ENCODE measurements at places on chromosomes 3 and 15. TPM values are rescaled to one million over a fixed set of nuclear protein-coding genes. Genes with fewer than 3 reads are reported as not detected.

DNA sequence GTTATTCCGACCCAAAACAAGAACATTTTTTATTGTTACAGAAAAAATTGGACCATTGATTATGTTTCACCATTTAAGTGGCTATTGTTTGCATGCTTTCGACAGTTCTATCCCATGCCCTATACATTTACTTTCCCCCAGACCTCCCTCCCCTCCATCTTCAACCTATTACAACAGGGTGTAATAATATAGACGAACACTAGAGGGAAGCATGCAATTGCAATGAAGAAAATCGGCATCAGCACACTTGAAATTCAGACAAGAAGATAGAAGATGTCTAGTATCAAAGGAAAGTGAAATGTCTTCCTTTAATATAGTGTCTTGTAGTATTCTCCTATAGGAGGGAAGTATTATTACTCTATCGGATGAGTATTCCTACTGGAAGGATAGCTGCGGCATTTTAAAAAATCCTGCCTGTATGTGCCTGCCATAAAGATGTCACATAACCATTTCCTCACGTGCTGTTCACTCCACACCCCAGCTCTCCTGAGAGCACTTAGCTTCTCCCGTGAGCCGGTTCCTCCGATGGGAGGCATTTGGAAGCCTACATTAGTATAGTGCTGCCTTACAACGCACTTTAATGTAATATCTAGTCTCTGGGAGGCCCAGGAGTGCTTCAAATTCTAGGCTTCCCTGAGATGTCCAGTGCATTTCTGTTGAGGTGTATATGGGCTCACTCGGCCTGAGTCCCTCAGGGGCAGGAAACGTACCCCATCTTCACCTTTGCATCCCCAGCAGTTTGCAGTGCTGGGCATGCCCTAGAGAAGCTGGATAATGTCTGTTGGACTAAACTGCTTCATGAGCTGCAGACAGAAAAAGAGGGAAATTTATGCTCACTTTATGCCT, 17.8 kb upstream of the ERICH6 start:
- DNase-seq, result no peak
- peaks cover 14% of the 10 kb centered on the region for H3K4me1 ChIP-seq
- peaks cover 5% of the 10 kb centered on the region for H3K27me3 ChIP-seq

GRCh38 chr15:82103468-82103867, 57.6 kb upstream of the MEX3B start:
- no peak overlapping the region for H3K27ac ChIP-seq
- peaks cover 6% of the 10 kb centered on the region for H3K27me3 ChIP-seq
- peaks cover 9% of the 10 kb centered on the region for H3K4me1 ChIP-seq
- no peaks in the 10 kb centered on the region for H3K36me3 ChIP-seq

GRCh38 chr15:29308299-29308698, 38.7 kb upstream of the NSMCE3 start:
- H3K4me3 ChIP-seq, result no peak overlapping the region
- H3K36me3 ChIP-seq, result no peaks in the 10 kb centered on the region
- no peak for DNase-seq
- H3K4me1 ChIP-seq, result peaks cover 16% of the 10 kb centered on the region
- peaks cover 4% of the 10 kb centered on the region for H3K27me3 ChIP-seq

GRCh38 chr3:1135194-1135593, 42.4 kb downstream of the CNTN6 start:
- H3K36me3 ChIP-seq, result no peaks in the 10 kb centered on the region
- no peak overlapping the region for H3K4me3 ChIP-seq

DNA sequence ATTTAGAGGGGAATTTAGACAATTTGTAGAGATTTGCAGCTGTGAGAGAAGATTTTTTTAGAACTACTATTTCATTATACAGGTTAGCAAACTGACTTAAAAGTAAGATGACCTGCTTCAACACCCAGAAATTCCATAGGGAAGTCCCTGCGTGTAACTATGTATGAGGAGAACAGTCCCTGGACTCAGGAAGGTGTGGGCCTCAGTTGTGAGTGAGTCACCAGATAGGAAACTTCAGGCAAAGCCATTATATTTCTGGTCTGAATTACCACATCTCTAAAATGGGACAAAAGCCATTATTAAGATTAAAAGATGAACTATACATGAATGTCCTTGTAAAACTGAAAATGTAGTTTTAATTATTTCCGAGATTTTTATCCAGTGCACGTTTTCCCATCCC, 488.3 kb upstream of the GOLIM4 start:
- no peak overlapping the region for H3K27ac ChIP-seq
- peaks cover 9% of the 10 kb centered on the region for H3K4me1 ChIP-seq

- peaks cover 4% of the 10 kb centered on the region for H3K4me1 ChIP-seq
- H3K36me3 ChIP-seq, result peaks cover 8% of the 10 kb centered on the region
- no peaks in the 10 kb centered on the region for H3K27me3 ChIP-seq
- H3K4me3 ChIP-seq, result no peak overlapping the region
- H3K27ac ChIP-seq, result no peak overlapping the region
- no peak for DNase-seq
Measured at GRCh38 chr3:43170553-43170952, 64.7 kb upstream of the POMGNT2 start.

DNA sequence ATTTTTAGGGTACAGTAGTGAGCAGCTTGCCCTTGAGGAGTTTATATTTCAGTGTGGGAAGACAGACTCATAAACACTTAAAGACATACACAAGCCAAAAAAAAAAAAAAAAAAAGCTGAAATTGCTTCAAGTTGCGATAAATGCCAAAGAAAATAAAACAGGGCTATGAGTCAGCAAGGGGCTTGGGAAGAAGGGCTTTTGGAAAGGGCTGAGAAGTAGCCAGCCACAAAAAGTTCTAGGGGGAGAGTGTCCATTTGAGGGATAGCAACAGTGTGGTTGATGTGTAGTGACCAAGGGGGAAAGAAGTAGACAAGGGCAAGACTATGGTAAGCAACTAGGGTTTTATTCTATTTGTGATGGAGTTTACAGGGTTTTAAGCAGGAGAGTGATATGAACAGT, 185.5 kb downstream of the ADAMTS9 start:
- peaks cover 3% of the 10 kb centered on the region for H3K27me3 ChIP-seq
- no peak overlapping the region for H3K4me3 ChIP-seq
- H3K4me1 ChIP-seq, result peaks cover 24% of the 10 kb centered on the region
- H3K36me3 ChIP-seq, result no peaks in the 10 kb centered on the region
- DNase-seq, result no peak
- no peak overlapping the region for H3K27ac ChIP-seq

GRCh38 chr3:64884536-64884935, 196.7 kb upstream of the ADAMTS9 start:
- H3K27ac ChIP-seq, result no peak overlapping the region
- H3K4me3 ChIP-seq, result no peak overlapping the region
- peaks cover 10% of the 10 kb centered on the region for H3K4me1 ChIP-seq

DNA sequence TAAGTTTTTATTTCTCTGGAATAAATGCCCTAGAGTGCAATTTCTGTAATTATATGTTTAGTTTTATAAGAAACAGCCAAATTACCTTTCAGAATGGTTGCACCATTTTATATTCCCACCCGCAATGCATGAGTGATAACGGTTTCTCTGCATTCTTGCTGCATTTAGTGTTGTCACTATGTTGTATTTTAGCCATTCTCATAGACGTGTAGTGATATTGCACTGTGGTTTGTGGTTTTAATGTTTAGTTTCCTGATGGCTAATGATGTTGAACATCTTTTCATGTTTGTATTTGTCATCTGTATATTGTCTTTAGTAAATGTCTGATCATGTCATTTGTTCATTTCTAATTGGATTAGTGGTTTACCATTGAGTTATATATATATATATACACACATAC, 73.0 kb upstream of the GOLIM4 start:
- no peaks in the 10 kb centered on the region for H3K27me3 ChIP-seq
- no peak overlapping the region for H3K4me3 ChIP-seq
- no peak overlapping the region for H3K27ac ChIP-seq
- no peaks in the 10 kb centered on the region for H3K36me3 ChIP-seq
- peaks cover 2% of the 10 kb centered on the region for H3K4me1 ChIP-seq
- no peak for DNase-seq

DNA sequence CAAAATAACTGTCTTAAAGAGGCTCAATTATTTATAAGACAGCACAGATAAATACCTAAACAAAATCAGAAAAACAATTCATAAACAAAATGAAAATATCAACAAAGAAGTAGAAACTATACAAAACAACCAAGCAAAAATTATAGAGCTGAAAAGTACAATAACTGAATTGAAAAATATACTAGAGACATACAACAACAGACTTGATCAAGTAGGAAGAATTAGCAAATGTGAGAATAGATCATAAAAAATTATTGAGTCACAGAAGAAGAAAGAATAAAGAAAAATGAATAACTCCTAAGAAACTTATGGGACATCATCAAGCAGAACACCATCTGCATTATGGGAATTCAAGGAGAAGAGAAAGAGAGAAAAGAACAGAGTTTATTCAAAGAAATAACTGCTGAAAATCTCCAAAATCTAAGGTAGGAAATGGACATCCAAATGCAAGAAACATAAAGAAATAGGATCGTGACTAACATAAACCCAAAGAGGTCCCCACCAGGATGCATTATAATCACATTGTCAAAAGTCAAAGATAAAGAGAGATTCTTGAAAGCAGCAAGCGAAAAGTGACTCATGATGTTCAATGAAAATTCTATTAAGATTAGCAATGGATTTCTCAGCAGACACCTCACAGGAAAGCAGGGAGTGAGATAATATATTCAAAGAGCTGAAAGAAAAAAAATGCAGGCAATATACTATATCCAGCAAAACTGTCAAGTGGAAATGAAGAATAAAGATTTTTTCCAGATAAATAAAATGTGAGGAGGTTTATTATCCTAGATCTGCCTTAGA, 85.9 kb downstream of the DCLK3 start:
- no peaks in the 10 kb centered on the region for H3K4me1 ChIP-seq
- peaks cover 3% of the 10 kb centered on the region for H3K27me3 ChIP-seq
- H3K27ac ChIP-seq, result no peak overlapping the region
- no peak for DNase-seq
- H3K4me3 ChIP-seq, result no peak overlapping the region

DNA sequence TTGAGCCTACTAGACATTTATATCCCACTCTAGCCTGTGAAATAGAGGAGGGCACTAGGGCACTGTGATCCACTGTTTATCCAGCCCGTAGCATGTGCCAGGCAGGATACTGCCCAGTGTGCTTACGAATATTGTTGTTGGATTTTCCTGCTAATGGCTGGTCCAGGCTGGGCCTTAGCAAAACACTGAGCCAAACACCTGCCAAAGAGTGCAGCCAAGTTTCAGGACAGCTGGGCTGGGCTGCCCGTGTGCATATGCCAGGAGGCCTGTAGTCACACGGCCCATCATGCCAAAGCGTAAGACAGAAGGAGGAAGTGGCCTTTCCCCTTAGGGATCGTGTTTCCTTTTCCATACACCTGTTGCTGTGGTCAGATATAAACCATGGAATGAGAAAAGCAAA, 54.5 kb upstream of the ABHD10 start:
- DNase-seq, result peak; percentile 13
- peak overlapping the region; percentile 70 for H3K27ac ChIP-seq
- H3K36me3 ChIP-seq, result peaks cover 26% of the 10 kb centered on the region
- H3K27me3 ChIP-seq, result peaks cover 3% of the 10 kb centered on the region
- no peak overlapping the region for H3K4me3 ChIP-seq

DNA sequence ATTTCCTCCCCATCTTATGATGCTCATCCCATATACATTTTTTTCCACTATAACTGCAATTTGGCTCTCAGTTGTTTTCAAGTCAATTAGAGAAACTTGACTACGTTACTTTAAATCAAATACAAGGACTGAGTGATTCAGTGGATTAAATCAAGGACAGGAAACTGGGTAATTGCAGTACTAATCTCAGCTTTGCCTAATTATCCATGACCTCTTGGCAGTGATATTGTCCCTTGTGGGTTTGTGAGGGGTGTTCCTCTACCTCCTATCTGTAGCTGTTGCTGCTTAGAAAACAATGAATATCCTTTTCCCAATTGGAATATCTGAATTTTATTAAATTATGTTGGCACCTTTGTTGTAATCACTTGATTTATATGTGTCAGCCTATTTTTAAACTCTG, 79.4 kb downstream of the ZPLD1 start:
- H3K27me3 ChIP-seq, result no peaks in the 10 kb centered on the region
- H3K4me3 ChIP-seq, result no peak overlapping the region
- H3K36me3 ChIP-seq, result no peaks in the 10 kb centered on the region
- no peaks in the 10 kb centered on the region for H3K4me1 ChIP-seq
- no peak for DNase-seq

Gene P2RY13
- total RNA-seq, result not detected

- peaks cover 26% of the 10 kb centered on the region for H3K4me1 ChIP-seq
- H3K36me3 ChIP-seq, result peaks cover 26% of the 10 kb centered on the region
- DNase-seq, result no peak
- peaks cover 24% of the 10 kb centered on the region for H3K27me3 ChIP-seq
- H3K4me3 ChIP-seq, result peak overlapping the region; percentile 97
Measured at GRCh38 chr3:52537165-52537620, 788 bp downstream of the UQCC5 start.

- no peak overlapping the region for H3K4me3 ChIP-seq
- peaks cover 8% of the 10 kb centered on the region for H3K4me1 ChIP-seq
- no peak overlapping the region for H3K27ac ChIP-seq
- no peaks in the 10 kb centered on the region for H3K27me3 ChIP-seq
Measured at GRCh38 chr15:73231661-73232419, 136.9 kb downstream of the HCN4 start.

Gene WDR93
- 0.13 TPM for total RNA-seq

- no peaks in the 10 kb centered on the region for H3K4me1 ChIP-seq
- no peaks in the 10 kb centered on the region for H3K27me3 ChIP-seq
- no peaks in the 10 kb centered on the region for H3K36me3 ChIP-seq
- no peak overlapping the region for H3K4me3 ChIP-seq
Measured at GRCh38 chr3:29070959-29071634, 209.8 kb upstream of the RBMS3 start.

Gene PRKAR2A
- total RNA-seq, result 67.3 TPM

Gene TGM4
- not detected for total RNA-seq

Gene THAP10
- 1.9 TPM for total RNA-seq

DNA sequence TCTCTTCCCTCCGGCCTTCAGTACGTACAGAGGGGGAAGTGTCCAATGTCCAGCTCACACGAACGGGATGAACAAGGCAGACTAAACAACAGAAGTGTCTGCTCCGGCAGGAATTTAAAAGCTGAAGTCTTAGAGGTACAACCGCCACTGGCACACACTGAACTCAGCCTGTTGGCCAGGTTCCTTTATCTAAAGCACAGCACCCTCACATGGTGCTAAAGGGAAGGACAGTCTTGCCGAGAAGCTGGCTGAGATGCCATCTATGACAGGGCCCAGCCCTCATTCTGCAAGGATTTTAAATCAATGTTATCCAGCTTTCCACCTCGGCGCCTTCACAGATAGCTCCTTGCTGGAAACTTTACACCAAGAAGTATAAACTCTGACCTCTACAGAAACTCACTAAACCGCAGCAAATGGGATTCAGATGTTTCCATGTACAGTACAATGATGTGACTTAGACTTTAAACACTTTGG, 2.8 kb downstream of the ADAMTS17 start:
- DNase-seq, result peak; percentile 78
- peaks cover 12% of the 10 kb centered on the region for H3K27me3 ChIP-seq
- H3K27ac ChIP-seq, result no peak overlapping the region
- H3K4me1 ChIP-seq, result peaks cover 5% of the 10 kb centered on the region
- no peaks in the 10 kb centered on the region for H3K36me3 ChIP-seq

DNA sequence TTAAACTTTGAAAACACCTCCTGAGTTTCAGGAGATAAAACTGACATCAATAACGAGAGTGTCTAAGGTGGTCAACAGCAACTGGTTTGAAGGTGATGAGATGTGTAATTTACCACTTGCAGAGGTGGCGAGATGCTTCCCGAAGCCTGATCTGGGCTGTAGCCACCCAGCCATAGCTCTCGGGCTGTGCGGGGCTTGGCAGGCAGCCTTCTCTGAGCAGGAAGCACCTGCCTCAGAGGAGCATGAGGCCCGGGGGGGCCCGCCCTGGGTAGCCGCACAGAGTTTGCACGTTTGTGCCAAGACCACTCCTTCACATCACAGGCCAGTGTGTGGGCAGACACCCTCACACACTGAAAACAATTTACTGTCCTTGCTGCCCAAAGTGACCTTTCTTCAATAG, 220.3 kb downstream of the CACNA2D3 start:
- H3K4me3 ChIP-seq, result no peak overlapping the region
- H3K36me3 ChIP-seq, result no peaks in the 10 kb centered on the region
- DNase-seq, result no peak
- H3K27me3 ChIP-seq, result no peaks in the 10 kb centered on the region
- H3K27ac ChIP-seq, result no peak overlapping the region

Gene TRIM71
- total RNA-seq, result 74.0 TPM
